NCI-H187 (cell line): ENCODE measurements at places on chromosomes 7 and 10.

DNA sequence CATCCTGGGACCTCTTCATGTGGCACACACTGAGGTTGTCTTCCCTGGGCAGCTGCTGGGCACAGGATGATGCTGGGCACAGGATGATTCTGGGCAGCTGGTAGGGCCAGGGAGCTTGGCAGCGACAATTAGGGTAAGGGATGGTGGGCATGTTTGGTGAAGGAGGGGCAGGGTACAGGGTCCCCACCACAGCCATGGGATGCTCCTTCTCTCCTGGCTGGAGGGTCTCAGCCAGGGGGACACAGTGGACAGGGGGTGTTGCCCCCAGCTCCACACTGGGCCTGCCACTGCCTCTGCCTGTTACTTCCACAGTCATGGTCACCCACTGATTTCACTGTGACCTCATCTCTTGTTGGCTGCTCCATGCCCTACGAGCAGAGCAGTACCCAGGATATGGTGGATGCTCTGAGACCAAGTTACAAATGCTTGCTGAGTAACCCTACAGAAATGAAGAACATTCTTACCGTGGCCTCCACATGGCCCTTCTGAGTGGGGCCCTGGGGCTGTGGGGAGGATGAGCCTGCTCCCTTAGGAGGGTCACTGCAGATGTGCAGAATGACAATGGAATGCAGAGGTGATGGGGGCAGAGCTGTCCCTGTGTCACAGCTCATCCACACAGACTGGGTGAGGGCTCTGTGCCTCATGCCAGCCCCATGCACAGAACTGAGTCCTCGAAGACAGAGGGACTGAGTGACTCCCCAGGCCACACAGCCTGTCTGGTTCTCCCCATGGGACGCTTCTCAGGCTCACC lies 28.4 kb upstream of the RET start:
- no peak for DNase-seq

DNA sequence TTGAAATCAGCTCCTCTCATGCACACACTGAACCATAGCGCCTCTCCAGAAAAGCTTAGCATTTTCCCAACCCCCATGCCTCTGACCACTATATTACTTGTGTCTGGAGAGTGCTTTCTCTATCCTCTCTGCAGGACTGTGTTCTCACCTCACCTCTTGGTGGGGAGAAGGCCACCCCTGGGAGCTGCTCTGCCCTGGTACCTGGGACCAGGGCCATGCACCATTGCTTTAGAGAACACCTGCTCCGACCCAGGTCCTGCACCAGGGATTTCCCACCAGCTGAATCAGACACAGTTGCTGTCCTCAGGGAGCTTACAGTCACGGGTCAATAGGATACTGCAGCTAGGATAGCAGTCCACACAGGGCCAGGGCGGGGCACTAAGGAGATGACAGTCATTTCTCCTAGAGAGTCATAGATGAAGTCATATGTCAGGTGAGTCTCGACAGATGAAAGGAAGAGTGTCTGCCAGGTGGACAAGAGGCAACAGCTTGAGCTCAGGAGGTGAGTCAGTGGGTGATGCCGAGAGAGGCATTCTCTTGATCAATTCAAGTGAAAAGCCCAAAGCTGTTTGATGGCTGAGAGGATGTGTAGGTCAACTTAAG lies 619 bp upstream of the LMTK2 start:
- DNase-seq: no peak

- DNase-seq: no peak
Observed at GRCh38 chr10:119479532-119479931, 63.0 kb downstream of the RGS10 start.

DNA sequence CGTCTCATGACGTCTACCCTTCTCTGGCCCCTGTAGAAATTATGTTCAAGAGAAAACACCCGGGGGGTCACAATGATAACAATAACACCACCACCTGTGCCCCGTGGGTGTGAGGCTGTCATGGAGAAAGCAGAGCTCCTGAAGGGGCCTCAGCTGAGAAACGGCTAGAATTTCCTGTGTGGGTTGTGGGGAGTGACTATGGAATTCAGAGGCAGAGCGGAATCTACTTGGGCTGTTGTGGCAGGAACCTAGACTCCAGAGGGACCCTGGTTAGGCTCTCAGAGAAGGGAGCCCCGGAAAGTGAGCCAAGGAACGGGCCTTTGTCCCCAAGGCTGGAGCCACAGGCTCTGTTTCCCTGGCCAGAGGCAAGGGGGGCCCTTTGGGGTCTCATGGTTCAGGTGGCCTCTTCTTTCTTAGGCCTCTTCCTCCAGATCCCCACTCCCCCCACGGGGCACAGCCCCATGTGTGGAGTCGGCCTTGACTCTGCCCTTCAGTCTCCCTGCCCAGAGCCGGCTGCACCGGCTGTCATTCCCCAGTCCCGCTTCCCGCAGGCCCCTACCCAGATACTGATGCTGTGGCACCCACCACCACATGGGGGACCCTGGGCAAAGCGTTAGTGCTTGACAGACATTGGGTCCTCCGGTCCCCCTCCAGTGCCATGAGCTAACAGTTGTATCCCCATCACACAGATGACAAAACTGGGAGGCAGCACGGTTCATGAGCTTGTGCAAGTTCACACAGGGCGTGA lies 6.5 kb upstream of the GIMAP8 start:
- DNase-seq: no peak

GRCh38 chr7:154371424-154371823 lies 319.2 kb downstream of the DPP6 start:
- no peak for DNase-seq
